ENCODE measurements at places on chromosomes 1 and 21.

GRCh38 chr21:30444204-30444603, 4.1 kb downstream of the KRTAP15-1 start:
- DNase-seq, result no peak

DNA sequence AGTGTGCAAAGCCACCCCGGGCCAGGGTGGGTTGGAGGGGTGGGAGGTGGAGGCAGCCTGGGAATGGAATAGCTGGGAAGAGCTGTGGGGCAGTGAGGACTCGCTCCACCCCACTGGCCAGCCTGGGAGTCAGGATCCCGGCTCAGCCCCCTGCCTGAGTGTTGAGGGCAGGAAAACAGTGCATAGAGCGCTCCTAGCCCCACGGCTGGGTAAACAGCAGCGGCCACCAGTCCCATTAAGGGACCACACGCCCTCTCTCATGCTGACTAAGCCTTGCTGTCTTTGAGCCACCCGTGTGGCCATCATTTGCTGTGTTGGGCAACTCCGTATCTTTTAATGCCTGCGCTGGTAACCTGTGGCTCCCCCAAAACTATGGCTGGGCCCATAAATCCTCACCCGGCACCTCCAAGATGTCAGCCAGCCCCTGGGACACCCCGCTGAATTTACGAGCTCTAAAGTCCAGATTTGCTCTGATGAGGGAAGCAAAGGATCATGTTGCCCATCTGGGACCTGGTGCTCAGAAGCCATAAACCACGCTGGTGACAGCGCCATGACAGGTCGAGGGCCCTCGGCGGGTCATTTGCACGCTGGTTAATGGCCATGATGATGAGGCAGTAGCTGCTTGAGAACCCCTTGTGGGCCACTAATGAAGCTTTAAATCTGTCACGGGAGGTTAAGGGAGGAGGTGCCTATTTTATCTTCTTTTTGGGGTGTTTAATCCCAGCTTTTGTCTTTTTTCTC, 34.9 kb downstream of the SYF2 start:
- DNase-seq, result no peak

- DNase-seq, result no peak
Measured at GRCh38 chr1:219465212-219466093, 147.5 kb downstream of the ZC3H11B start.

GRCh38 chr1:199545780-199546179, 481.7 kb upstream of the NR5A2 start:
- no peak for DNase-seq

DNA sequence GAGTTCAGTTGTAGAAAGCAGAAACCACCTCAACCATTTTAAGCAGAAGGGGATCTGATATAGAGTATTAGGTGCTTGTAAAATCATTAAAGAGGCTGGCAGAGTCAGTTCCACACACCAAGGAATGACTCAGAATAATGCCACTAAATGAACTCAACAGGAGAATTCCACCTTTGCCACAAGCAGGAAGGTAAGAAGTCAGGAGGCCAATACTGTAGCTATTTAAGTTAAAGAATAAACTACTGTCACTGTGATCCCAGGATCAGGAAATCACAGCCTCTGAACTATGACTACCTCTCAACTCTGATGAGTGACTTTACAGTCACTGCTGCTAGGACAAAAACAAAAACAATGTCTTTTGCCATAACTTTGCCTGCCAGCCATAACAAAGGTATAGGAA, 52.5 kb upstream of the PRMT6 start:
- no peak for DNase-seq

GRCh38 chr1:223709598-223709997, 2.7 kb upstream of the CAPN2 start:
- no peak for DNase-seq

GRCh38 chr1:90963651-90964050, 58.2 kb downstream of the ZNF644 start:
- peak; percentile 8 for DNase-seq

DNA sequence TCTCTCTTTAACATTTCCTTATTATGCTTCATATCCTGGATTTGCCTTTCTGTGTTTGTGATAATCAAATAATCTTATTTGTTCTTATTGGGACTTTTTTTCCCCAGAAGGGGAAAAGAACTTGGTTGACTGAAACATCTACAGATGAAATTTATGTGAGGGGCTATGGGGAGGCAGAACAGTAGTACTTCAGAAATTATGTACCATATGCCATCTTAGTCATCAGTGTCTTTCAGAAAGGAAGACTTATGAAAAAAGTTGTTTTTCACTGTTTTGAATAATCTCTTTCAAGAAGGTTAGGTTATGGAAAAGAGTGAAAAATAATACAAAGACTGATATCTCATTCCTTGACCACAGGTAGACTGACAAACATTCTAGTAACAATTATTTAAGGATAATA, 30.2 kb upstream of the TRAF5 start:
- DNase-seq, result no peak

DNA sequence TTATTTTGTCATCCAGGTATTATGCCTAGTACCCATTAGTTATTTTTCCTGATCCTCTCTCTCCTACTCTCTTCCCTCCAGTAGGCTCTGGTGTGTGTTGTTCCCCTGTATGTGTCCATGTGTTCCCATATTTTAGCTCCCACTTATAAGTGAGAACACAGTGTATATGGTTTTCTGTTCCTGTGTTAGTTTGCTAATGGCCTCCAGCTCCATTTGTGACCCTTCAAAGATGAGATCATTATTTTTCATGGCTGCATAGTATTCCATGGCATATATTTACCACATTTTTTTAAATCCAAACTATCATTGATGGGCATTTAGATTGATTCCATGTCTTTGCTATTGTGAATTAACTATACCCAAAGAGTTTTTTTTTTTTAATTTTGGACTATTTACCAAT, 1675.7 kb upstream of the B3GALT2 start:
- no peak for DNase-seq

- no peak for DNase-seq
Measured at GRCh38 chr1:189605226-189605625, 872.4 kb downstream of the BRINP3 start.

- DNase-seq, result no peak
Measured at GRCh38 chr1:31609514-31610118, 7.9 kb upstream of the HCRTR1 start.

DNA sequence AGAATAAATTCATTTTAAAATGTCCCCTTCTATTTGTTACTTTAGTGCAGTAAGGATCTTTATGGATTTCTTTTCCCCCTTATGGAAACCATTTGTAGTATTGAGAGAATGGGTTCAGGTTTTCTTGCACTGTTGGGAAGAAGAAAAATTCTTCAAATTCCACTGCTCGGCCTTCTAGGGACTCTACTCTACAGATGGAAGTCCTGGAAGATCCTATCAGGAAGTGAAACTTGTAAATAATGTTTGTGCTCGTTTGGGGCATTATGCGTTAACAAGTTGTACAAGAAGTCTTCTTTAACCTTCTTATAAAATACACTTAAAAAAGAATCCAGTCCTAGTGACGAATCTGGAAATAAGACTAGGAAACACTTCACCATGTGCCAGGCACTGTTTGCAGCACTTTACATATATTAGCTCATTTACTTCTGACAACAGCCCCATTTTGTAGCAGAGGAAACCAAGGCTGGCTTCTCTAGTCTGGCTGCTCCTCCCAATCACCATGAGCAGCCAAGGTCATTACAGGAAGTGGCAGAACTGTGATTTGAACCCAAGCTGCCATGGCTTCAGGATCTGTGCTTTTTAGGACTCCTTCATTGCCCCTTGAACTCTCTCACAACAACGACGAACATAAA, 11.8 kb downstream of the LRRC8D start:
- no peak for DNase-seq

DNA sequence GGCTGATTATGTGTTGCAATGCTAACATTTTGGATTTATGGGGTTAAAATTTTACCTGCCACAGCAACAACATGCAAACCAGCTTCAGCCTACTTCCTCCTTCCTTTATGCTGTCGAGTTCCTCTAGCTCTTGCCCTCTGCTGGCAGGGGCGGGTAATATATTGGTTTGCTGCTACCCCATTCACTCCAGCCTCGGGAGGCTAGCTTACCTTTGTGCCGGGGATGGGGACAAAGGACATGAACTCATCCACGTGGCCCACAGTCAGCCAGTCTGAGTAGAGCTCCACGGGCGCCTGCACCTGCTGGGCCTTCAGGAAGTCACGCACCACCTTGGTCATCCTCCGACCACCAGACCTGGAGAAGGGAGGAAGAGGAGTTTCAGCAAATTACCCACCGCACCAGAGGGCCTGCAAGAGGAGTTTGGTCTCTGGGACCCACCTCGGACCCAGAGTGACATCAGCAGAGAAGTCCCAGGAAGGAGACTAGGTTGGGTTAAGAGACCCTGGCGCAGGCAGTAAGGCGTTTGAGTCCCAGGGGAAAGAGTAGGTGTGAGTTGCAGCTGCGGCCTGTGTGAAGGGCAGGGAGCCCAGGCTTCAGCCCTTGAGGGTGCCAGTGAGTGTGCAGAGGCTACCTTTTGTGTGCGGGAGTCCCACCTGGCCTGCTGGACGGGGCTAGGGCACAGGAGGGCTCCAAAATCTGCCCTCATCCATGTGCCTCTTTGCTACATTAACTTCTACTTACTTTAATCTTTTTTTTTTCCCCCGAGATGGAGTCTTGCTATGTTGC, 21.8 kb upstream of the SDHB start:
- no peak for DNase-seq

GRCh38 chr1:163308811-163309210, 12.9 kb upstream of the NUF2 start:
- DNase-seq, result no peak

GRCh38 chr1:64975740-64976139, 9.4 kb upstream of the JAK1 start:
- no peak for DNase-seq

Data from astrocyte of the cerebellum (primary cell).